Activated T-cell treated with anti-CD3 and anti-CD28 coated beads for 4 hours (primary cell): ENCODE measurements at places on chromosomes 7 and 10.
A peak's percentile ranks its signal among the peaks of the same experiment; 100 is the strongest.

DNA sequence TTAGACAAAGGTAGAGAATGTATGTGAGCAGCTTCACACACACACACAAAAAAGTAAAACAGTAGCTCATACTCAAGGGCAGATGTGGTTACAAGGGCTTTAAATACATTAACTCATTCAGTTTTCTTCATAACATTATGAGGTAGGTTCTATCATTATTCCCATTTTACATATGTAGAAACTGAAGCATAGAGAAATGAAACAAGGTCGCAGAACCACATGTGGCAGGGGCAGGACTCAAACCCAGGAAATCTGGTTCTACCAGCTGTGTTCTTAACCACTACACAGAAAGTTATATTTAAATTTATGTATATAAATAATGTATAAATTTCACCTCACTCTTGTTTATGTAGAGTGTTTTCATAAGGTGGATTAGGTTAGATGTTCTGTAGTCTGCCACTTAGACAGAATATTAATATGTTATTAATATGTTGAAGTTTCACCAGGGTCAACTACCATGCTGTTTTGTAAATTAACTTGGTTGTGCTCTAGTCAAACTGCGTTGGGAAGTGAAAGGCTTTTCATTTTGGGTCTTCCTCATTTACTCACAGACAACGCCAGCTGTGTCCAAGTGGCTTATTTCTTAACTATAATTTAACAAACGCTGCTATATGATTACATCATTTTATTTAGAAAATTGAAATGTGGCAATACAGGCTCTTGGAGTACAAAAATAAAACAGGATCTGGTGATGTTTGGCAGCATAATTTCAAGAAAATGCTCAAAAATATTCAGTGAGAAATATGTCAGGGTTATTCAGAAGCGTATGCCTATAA lies 138.4 kb downstream of the MDFIC start:
- DNase-seq = no peak

DNA sequence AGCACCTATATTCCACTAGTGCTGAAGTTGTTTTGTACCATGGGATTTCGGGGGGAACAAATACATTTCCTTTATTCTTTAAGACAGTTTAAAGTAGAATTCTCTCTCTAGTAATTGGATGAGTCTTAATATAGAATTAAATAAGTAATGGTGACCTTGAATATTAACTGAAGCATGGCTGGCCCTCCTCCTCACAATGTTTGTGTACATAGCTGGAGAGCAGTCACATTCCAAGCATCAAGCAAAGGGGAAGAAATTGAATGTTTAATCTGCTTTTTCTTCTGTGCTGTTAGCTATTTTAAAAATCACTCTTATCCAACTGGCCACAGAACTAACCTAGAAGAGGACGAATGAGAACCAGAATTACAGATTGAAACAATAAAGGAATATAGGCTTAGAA lies 906.9 kb downstream of the CCSER2 start:
- no peak for DNase-seq

- DNase-seq = no peak
These were observed 10.8 kb downstream of the NEURL1 start for GRCh38 chr10:103504181-103504783.

- DNase-seq = no peak
These were observed 59.0 kb downstream of the PRR15 start for GRCh38 chr7:29622335-29623265.

DNA sequence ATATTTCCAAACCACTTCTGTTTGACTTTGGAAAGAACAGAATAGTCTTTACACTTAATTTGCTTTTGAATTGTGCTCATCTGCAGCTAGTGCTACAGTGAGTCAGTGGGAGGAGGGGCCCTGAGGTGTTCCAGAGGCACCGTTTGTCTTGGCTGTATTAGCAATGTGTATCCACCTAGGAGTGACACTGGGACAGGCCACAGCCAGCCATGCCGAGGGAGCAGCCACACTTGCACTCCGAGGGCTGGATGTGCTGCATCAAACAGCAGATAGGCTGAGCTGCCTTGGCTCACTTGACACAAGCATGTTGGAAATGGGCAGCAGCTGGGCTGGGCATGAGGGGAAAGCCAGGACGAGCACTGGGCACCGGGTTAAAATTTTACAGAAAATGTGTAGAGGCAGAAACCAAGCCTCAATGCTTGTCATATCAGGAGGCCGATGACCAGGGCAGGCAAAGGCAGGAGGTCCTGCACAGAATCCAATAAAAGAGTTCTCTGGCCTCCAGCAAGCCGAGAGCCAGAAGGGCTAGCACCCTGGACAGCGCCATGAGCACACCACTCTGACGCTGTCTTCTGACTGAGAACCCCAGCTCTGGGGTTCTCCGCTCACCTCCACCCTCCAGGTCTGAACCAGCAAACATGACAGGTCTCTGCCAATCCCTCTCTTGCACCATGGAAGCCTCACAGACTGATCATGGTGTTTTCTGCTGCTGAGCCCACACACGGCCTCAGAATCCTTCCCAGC lies 163.3 kb downstream of the GRID1 start:
- no peak for DNase-seq

DNA sequence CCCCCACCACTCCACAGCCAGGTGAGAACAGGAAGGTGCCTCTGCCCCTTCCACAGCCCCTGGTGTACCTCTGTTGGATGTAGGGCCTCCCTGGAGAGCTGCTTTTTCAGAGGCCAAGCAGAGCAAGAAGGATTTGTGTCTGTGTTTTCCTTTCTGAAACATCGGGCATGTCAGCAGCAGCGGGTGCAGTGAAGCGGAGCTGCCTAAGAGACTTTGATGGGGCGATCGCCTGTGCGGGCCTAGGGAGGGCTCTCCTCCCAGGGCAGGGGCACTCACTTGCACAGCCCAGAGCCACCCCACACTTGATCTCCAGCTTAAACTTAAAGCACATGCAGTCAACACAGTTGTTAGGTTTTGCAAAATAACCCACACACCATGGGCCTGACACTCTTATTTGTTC lies 324.7 kb downstream of the ACTR3B start:
- DNase-seq = no peak

GRCh38 chr7:20795881-20796280 lies 9.2 kb upstream of the SP8 start:
- DNase-seq = no peak

DNA sequence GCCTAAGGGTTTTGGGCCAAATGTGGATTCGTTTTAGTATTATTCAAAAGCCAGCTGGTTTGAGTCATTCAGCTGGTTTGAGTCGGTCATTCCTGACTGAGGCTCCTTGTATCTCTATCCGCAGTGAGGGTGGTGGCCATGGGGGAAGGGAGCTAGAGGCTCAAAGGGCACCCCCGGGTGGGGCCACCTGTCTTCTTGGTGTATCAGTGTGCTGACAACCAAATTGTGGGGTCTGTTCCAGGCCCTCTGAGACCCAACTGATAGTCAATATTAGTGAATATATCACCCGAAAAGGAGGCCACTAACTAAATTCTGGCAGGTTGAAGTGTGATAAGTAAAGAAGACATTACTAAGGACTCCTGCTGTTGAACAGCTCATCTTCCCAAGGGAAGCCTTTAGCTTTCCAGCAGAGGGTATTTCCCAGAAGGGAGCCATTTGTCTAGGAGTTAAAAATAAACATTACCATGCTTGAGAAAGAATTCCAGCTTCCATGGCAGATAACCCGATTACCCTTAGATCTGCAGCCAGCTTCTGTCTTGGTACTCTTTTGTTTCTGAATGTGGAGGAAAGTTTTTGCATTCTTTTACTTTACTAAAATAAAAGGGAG lies 29.9 kb upstream of the DDX50 start:
- no peak for DNase-seq

DNA sequence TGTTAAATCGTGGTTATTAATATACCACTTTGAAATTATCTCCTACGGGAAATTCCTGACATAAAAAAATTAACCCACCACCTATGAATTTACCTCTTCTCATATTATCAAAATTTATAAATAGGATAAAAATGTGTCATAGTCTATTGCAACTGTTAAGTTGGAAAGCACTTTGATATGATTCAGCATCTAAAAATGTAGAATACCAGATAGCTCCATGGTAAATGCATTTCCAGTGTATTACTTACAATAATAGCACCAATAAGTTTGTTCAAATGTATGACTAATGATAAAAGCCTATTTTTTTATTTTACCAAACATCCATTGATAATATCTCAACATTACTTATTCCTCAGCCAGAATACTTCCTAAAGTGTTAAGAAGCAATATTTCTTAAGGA lies 13.6 kb upstream of the KCND2 start:
- DNase-seq = no peak

- DNase-seq = no peak
These were observed 10.2 kb downstream of the ZC3HAV1 start for GRCh38 chr7:139099172-139099947.

- no peak for DNase-seq
These were observed 53.7 kb downstream of the ADCY1 start for GRCh38 chr7:45627691-45628456.

- no peak for DNase-seq
These were observed 364.8 kb downstream of the SFMBT2 start for GRCh38 chr10:7045891-7046599.

- DNase-seq = no peak
These were observed 512.6 kb upstream of the FOXK1 start for GRCh38 chr7:4169455-4169854.

- no peak for DNase-seq
These were observed 965.1 kb downstream of the CCSER2 start for GRCh38 chr10:85293483-85293882.

- DNase-seq = no peak
These were observed 69.0 kb downstream of the ADD3 start for GRCh38 chr10:110076559-110077318.

DNA sequence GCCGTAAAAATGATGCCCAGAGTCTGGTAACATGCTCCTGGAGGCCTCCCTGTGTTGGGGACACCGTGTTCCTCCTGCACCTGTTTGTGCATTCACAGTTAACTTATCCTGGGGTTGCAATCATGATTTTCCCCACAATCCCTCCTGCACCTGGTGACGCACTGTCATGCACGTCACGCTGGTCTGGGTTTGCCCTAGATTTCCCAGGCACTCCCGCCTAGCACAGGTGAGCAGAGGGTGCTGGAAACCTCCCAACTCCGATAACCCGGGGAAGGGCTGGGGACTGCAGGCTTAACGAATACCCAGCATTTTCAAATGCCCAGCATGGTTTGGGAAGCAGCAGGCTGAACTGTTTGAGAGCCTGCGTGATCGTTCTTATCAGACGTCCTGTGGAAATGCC lies 427.1 kb downstream of the TCERG1L start:
- no peak for DNase-seq

DNA sequence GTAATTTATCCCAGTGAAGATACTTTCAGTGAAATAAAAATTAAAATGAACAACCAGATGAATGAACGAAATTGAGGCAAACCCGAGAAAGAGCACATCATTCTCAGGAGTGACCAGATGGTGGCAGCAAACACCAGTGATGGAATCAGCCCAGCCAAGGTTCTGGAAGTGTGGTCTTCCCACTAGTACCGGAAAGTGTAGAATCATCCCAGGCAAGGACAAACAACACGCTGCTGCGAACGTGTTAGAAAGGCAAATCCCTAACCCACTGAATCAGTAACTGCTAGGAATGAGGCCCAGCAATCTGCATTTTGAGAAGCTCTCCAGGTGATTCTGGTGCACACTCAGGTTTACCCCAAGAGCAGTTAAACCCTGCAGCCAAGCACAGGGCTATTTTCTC lies 15.5 kb upstream of the SLC18A3 start:
- no peak for DNase-seq

- DNase-seq = no peak
These were observed 203.5 kb upstream of the PHF14 start for GRCh38 chr7:10770176-10770575.

GRCh38 chr10:125057158-125058001 lies 103.0 kb downstream of the CTBP2 start:
- DNase-seq = no peak

GRCh38 chr7:90408142-90408541 lies 4.9 kb downstream of the CLDN12 start:
- DNase-seq = no peak

GRCh38 chr10:28326516-28327490 lies 23.9 kb upstream of the MPP7 start:
- no peak for DNase-seq

- DNase-seq = no peak
These were observed 327.9 kb upstream of the SORCS1 start for GRCh38 chr10:107492389-107492788.

DNA sequence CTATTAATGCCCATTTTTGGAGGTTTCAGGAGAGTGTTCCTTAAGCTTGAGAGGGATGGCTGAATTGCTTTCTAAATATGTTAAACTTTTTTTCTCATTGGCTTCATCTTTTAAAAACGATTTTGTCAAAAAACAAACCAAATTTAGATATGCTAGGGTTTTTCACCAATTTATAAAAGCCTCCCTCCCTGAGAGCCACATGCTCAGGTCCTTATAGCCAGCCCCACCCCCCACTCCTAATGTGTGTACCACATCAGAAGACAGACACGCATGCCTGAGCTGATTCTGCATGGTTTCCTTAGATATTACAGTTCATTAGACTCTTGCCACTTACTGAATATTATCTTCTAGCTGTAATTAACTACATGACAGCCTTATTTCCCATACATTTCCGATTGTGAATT lies 2.0 kb downstream of the CUL1 start:
- peak; percentile 42 for DNase-seq

- DNase-seq = no peak
These were observed 526.9 kb downstream of the KCNMA1 start for GRCh38 chr10:77110757-77111156.

GRCh38 chr10:132257271-132257670 lies 50.5 kb downstream of the STK32C start:
- peak; percentile 27 for DNase-seq

- no peak for DNase-seq
These were observed 2.8 kb downstream of the MPP7 start for GRCh38 chr10:28300027-28300426.

DNA sequence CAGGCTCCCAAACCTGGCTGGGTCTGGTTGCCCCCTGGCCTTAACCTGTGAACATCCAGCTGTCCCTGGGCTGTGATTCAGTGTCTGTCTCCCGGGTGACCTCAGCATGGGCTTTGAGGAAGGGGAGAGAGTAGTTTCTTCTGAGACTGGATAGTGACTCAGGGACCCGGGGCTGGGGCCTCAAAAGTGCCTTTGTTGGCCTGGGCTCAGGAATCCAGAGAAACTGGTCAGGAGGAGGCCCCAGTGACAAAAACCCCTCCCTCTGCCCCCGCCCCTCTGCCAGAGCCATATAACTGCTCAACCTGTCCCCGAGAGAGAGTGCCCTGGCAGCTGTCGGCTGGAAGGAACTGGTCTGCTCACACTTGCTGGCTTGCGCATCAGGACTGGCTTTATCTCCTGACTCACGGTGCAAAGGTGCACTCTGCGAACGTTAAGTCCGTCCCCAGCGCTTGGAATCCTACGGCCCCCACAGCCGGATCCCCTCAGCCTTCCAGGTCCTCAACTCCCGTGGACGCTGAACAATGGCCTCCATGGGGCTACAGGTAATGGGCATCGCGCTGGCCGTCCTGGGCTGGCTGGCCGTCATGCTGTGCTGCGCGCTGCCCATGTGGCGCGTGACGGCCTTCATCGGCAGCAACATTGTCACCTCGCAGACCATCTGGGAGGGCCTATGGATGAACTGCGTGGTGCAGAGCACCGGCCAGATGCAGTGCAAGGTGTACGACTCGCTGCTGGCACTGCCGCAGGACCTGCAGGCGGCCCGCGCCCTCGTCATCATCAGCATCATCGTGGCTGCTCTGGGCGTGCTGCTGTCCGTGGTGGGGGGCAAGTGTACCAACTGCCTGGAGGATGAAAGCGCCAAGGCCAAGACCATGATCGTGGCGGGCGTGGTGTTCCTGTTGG lies at the start of gene CLDN4:
Gene CLDN4, plus strand, starts transcription at position 316 of the 903 bp plus-strand sequence. Its CDS starts 206 bp downstream, at position 522.
- no peak for DNase-seq

- no peak for DNase-seq
These were observed 135.4 kb downstream of the BAMBI start for GRCh38 chr10:28812384-28813372.

- no peak for DNase-seq
These were observed 996 bp upstream of the C10orf90 start for GRCh38 chr10:126671402-126671975.

- DNase-seq = no peak
These were observed 44.5 kb downstream of the PIK3AP1 start for GRCh38 chr10:96675846-96676245.
